ENCODE measurements at places on chromosomes 12 and 14.
A peak's percentile ranks its signal among the peaks of the same experiment; 100 is the strongest.

DNA sequence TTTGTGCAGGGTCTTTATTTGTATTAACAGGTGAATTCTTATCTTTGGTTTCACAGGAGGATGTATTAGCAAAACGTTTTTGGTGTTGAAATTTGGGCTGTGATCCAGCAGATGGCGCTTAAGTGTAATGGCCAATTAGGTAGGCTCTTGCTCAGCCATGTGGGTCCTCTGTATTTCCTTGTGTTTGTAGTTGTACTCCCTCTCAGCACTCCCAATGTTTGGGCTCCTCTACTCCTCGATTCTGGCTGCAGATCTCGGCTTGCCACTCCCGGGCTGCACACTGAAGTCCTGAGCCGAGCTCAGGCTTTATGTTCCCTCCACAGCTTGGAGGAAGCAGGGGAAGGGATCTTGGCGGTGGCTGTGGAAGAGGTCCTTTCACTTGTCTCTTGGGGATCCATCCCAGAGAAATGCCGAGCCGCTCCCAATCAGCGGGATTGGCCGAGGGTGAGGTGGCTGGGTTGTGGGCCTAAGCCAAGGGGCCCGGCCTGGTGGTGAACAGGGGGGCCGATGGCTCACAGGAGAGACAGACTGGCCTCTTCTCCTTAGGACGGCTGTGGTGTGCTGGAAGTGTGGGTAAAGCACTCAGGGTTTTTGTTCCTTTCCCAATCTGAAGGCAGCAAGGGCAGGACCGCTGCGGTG lies 133.7 kb downstream of the AEBP2 start:
- DNase-seq, result peak; percentile 19

DNA sequence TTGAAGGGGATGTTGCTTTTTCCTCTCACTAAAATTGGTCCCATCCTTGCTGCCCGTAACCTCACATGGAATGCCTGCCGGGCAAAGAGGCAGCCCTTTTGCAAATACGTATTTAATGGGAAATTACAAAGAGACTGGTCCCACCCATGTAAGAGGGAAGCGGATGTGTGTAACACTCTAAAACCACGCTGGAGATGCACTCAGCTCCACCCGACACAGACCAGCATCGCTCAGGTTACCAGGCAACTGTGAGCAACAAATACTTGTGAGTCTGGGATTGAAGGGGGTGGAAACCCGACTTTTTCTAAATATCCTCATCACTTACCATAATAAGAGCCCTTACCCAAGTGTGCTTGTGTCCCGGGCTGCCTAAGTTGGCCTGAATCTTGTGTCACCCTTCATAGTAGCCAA lies 47.7 kb downstream of the ELK3 start:
- no peak for DNase-seq

GRCh38 chr12:64123448-64123847 lies 98.6 kb downstream of the KICS2 start:
- DNase-seq, result no peak

DNA sequence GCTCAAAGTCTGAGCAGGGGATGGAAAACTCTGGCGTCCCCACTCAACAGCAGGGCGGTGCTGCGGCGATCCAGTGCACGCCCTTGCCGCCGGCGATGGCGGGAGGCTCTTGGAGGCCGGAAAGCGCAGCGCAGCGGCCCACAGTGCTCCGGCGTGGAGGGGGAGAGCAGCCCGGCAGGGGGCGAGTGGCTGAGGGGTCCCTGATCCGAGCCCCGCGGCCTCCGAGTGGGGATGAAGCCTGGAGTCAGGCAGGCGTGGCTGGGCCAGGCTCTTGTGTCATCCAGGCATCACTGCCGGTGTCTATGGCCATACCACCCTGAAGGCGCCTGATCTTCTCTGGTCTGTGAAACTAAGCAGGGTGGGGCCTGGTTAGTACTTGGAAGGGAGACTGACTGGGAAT lies 183.1 kb downstream of the ALG10 start:
- DNase-seq, result no peak

DNA sequence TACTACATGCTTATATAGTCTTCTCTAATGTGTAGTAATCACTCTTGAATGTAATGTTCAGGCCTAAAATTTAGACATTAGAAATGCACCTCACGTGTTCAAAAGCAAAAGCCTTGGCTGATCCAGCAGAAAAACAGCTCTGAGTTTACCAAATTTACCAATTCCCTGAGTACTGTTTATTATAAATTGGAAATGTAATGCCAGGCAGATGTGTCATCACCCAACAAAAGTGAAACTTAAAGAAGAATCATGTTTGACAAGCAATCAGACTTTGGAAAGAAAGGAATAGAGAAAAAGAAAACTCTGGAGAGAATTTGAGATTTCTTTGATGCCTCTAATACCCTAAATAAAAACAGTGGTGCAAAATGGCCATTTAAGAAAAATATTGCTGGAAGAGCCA lies 26.5 kb upstream of the STRAP start:
- DNase-seq, result no peak

- no peak for DNase-seq
Observed at GRCh38 chr12:50117057-50117622, 5.1 kb downstream of the COX14 start.

All from H54 (cell line).